ENCODE measurements at places on chromosomes 3 and 15.

DNA sequence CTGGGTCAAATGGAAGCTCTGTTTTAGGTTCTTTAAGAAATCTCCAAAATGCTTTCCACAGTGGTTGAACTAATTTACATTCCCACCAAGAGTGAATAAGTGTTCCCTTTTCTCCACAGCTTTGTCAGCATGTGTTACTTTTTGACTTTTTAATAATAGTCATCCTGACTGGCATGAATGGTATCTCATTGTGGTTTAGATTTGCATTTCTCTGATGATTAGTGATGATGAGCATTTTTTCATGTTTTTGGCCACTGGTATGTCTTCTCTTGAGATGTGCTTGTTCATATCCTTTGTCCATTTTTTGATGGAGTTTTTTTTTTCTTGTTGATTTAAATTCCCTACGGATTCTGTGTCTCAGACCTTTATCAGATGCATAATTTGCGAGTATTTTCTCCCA is 745.0 kb upstream of the BCHE start:
- no peak for DNase-seq

GRCh38 chr3:12467746-12468145 is 16.5 kb upstream of the TSEN2 start:
- no peak for DNase-seq

GRCh38 chr3:114582929-114583328 is 289.1 kb downstream of the TIGIT start:
- DNase-seq: no peak

DNA sequence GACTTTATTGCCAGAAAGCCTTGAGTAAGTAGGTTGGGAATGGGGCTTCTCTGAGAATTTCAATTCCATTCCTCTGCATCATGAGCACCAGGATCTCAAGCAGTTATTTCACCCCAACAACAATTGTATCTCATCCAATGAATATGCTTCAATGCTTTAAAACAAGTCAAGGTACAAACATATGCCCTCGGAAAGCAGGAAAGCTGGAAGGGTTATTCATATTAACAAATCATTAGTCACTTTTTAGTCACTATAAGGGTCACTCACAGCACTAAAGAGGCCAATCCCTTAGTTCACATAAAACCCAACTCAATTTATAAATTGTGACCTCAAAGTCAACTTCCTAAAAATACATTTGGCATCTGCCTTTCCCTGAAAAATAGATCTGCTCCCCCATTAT is 16.2 kb downstream of the MB21D2 start:
- no peak for DNase-seq

DNA sequence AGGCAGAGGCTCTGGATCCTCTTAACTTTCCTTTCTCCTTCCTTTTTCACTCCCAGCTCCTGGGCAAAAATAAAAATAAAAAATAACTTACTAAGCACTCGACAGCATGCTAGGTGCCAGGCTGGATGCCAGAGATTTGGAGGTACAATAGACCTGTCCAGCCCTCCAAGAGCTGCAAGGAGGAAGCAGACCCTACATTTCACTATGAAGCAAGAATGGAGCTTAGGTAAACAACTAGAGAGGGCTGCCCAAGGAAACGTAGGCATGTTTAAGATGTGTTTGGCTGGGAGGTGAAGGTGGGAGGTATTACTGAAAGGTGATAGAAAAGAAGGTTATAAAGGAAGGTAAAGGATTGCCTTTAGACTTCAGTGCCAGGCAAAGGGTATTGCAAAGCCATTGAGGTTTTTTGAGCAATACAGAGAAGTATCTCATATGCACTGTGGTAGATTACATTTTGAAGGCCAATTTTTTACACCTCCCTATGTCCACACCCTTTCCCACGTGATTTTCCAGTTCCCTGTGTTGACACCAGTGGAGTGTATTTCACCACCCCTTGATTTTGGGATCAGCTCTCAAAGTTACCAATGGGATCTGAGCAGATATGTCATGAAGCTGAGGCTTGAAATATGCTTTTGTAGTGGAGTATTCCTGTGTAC is 69.1 kb downstream of the DCLK3 start:
- DNase-seq: no peak

GRCh38 chr3:108728934-108729333 is 28.3 kb downstream of the RETNLB start:
- no peak for DNase-seq

GRCh38 chr15:57582090-57582489 is 9.6 kb upstream of the MYZAP start:
- no peak for DNase-seq

DNA sequence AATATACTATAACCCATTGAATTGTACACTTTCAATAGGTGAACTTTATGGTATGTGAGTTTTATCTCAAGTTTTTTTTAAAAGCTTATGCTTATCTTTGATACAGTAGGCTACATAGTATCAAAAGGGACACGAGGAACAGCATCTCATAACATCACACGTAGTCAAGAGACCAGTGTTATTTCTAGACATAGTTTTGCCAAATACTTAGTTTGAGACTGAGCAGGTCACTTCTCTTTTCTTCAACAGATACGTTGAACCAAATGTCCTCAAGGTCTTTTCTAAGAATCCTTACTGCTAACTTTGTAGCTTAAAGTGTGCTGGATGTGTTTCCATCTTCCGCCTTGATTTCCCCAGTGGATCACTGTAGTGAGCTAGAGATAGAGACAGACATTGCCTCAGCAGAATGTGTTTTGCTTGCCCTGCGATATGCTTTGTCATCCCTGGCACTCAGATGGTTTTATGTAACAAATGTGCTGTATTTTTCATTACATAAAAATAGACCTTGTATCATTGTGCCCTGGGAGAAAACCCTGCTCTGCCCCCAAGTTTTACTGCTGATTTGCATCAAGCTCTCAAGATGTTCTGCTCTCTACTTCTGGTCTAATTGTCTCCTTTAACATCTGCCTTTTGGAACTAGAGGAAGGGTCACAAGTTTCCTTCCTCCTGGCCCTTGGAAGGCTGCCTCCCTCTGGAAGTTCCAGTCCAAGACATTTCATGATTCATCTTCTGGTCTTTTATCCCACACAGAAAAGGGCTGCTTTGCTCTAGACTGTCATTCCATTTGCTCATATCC is 426.4 kb upstream of the RGMA start:
- DNase-seq: no peak

DNA sequence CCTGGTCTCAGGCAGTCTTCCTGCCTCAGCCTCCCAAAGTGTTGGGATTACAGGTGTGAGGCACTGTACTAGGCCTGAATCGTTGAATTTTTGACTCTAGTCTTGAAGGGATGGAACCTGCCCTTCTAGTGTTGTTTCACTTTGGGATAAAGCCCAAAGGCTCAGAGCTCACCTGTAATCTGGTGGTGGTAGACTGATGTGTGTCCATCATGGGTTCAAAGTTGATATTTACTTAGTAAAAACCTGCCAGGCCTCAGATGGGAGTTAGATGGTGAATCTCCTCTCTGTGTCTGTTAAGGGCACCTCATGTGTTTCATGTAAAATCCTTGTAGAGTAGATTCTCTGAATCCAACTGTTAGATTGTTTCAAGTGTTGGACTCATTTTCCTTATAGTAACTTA is 41.1 kb downstream of the FNDC3B start:
- no peak for DNase-seq

GRCh38 chr3:161096771-161097367 is 8.3 kb downstream of the B3GALNT1 start:
- no peak for DNase-seq

GRCh38 chr15:51090753-51091152 is 4.0 kb downstream of the TNFAIP8L3 start:
- DNase-seq: no peak

DNA sequence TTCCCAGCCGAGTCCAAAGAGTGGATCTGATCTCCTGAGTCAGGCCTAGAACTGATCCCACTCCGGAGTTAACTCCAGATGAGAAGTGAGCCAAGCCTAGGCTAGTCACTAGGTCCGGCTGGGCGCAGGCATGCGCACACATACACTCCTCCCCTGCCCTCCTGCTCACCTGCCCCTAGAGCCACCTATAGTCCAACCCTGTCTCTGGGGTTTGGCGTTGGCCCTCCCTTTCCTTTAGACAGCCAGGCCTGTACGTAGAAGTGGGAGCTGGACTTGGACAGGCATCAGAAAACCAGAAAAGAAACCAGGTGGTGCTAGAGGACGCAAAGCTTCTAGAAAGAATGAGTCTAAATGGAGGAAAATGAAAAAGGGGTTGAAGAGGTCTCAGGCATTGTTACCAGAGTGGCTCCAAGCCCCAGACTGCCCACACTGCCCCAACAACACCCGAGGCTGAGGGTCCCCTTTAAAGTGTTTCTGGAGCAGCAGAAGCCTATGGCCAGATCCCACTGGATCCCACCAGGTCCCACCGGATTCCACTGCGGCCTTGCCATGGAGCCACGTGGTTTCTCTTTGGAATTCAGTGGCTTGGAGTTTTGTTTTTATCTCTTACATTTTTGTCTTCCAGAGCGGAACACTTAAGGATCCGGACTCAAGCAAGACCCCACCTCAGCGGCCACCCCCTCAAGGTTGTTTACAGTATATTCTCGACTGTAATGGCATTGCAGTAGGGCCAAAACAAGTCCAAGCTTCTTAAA is 24.2 kb upstream of the TIMP4 start:
- no peak for DNase-seq

DNA sequence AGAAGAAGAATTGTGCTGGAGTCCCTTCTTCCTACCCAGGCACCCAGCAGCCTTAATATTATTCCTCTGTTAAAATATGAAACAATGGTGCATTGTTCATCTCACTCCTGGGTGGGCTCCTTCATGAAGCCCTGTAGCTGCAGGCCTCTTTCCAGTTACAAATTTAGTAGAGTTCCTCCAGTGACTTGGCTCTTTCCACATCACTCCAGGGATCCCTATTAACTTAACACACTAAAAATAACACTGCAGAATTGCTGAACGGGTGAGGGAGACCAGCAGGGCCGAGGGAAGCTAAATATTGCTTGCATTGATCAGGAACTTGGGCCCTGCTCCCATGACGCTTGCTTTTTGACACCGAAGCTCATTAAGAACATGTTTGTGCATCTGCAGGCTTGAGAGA is 142.3 kb downstream of the PDCD6IP start:
- no peak for DNase-seq

- no peak for DNase-seq
Observed at GRCh38 chr3:98188545-98188944, 22.0 kb downstream of the OR5H15 start.

GRCh38 chr3:68428495-68428894 is 503.9 kb downstream of the TAFA4 start:
- DNase-seq: no peak

DNA sequence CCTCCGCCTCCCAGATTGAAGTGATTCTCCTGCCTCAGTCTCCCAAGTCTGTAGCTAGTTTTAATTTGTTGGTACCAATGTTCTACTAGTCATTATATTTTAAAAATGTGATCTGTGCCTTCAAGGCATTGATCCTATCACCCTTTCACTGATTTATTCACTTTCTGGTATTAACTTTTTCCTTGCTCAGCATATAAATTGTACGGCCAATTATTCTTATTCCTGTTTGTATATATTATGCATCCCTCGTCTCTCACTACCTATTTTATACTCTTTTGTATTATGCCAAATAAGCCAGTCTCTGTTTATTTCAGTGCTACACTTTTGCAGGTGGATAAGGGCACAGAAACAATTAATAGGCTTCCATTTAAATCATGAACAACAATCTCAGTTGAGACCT is 620.2 kb upstream of the BCHE start:
- no peak for DNase-seq

GRCh38 chr15:89052474-89052873 is 35.8 kb upstream of the ABHD2 start:
- DNase-seq: no peak

DNA sequence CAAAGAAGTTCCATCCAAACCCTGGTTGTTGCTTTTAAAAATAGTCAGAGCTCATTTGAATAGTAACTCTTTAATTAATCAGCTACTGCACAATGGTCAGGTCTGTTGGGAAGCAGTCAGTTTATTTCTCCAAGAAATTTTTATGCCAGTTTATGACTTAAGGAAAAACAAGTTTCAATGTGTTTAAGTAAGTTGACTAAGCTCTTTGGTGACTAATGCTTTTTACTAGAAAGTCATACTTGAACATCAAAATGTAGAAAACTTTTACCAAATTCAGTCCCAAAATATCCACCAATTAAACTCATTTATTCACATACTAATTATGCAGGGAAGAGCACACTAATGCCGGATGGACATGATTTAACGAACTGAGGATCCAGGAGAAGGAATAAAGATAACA is 22.1 kb downstream of the PRICKLE2 start:
- DNase-seq: no peak

DNA sequence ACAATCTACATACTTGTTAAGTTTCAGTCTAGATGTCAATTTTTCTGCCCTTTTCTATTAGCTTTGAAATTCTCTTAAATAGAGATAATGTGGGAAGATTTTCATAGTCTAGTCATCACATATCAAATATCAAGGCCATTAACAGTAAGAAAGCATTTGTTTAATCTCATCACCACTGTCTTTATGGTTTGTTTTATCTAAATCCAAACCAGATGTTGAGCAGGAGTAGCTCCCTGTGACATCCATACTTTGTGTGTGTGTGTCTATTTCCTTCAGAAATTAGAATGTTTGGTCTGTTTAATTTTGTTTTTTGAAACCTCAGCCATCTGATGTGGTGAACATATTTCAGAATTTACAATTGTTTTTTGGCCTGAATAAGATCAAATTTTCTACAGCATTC is 23.1 kb upstream of the GOLGA8B start:
- DNase-seq: no peak

GRCh38 chr3:142256712-142257333 is 31.4 kb upstream of the GK5 start:
- no peak for DNase-seq

GRCh38 chr15:48090666-48091065 is 30.1 kb upstream of the SLC24A5 start:
- no peak for DNase-seq

DNA sequence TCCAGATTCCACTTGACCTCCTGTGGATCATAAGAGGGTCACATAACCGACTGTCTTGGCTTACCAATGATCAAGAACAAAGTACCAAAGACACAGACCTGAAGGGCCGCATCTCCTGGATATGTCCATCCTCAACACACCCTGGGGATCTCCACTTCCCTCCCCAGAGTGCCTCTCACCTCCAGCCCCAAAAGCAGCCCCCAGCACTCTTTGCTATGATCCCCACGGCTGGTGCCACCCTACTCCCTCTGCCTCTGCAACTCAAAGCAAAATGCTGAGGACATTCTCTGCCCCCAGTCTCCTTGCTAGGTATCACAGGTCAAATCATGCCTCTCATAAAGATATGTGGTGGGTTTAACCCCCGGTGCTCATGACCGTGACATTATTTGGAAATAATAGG is 32.7 kb downstream of the SLCO2A1 start:
- no peak for DNase-seq
